Left ventricle myocardium inferior (tissue), 1 donor: ENCODE measurements at places on chromosomes 5 and 9. TPM values are rescaled to one million over a fixed set of nuclear protein-coding genes. Genes with fewer than 3 reads are reported as not detected.

CKMT2 gene
- 1,824 TPM for total RNA-seq

ORM2 gene
- total RNA-seq, result not detected

PRRX2 gene
- total RNA-seq, result 0.85 TPM

INSL4 gene
- total RNA-seq, result not detected

GBGT1 gene
- total RNA-seq, result 6.3 TPM

SPATA31C1 gene
- not detected for total RNA-seq

HCN1 gene
- 0.14 TPM for total RNA-seq

PCDH12 gene
- 7.6 TPM for total RNA-seq

RNF180 gene
- 12.9 TPM for total RNA-seq

ENHO gene
- not detected for total RNA-seq

CAMK2A gene
- 19.4 TPM for total RNA-seq

SAPCD2 gene
- 0.25 TPM for total RNA-seq

TTC16 gene
- total RNA-seq, result 0.25 TPM

NUTM2F gene
- total RNA-seq, result not detected

ZBED3 gene
- 7.8 TPM for total RNA-seq

IL3 gene
- total RNA-seq, result not detected

SUSD3 gene
- 0.60 TPM for total RNA-seq
